Activated CD8-positive, alpha-beta memory T cell treated with anti-CD3 and anti-CD28 coated beads, Interleukin-2, amount 10 ng/mL, durations not matched to agents 7 days and 5 days (primary cell): ENCODE measurements at places on chromosomes 11 and 22. TPM values are rescaled to one million over a fixed set of nuclear protein-coding genes. Genes with fewer than 3 reads are reported as not detected.

DNA sequence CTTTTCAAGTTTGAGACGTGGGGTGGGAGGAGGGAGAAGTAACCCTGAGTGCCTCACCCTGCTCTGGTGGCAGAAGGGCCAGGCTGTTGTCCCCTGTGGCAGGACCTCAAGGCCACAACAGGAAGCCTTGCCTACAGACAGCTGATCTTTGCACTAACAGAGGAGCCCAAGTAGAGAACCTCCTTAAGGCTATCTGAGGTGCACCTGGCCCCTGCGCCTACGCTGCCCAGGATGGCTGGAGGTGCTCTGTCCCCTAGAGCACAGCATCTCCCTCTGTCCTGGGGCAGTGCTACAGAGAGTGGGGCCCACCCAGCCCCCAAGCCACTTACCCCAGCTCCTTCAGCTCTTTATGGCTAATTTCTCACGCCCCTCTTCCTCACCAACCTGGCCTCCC, 27.0 kb downstream of the MYO7A start:
- no peak for DNase-seq

GRCh38 chr22:31627223-31627731, 34.7 kb downstream of the PISD start:
- DNase-seq: no peak

The OR51B4 gene
- not detected for total RNA-seq

DNA sequence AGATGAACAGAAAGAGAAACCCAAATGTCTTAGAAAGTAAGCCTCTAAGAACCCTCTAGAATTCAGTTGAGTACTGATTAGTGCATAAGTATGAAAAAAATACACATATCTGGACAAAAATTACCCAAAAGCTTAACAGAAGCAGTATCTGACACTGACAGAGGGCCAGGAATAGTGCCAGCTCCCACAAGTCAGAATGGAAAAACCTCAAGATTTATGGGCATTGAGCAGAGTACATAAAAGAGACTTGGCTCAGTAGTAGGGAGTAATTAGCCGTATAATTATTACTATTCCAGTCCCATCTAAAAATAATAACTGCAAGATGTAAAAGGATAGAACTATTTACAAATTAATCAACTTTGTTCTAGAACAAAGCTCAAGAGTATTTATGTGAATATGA, 834.5 kb downstream of the FAM181B start:
- no peak for DNase-seq
